ENCODE measurements at places on chromosomes 6 and 20.
A peak's percentile ranks its signal among the peaks of the same experiment; 100 is the strongest.

DNA sequence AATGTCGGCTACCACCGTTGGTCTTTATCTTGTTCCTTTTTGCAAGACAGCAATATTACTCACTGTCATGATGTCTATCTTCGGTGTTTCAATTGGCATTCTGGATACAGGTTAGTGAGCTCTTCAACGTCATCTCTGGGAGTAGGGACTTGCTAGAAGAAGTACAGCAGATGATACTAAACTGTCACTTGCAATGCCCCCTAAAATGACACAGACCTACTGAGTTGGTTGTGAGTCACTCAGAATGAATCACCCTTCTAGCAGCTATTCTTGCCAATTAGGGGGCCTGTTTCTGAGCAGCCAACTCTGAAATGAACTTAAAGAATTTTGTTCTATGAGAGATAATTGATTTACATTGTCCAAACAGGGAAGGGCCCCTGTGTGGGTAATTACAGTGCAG lies 176.5 kb downstream of the SLC16A10 start:
- no peak for DNase-seq

DNA sequence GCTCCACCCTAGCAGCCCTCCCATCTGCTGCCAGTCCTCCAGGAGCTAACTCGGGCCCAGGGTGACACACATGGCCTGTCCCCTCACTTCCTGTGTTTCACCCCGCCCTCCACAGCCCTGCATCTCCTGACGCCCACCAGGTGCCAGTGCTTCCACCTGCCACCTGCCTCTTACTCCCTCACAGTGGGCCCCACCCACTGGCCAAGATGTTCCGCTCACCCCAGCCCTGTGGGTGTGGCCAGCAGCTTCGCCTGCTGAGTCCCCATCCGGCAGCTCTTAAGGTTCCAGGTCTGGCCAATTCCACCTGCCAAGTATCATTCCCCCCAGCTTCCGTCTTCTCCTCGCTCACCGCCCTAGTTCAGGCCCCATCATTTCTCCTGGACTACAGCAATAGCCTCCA lies 184.1 kb downstream of the MBOAT1 start:
- DNase-seq: no peak

- DNase-seq: no peak
These were observed 101.5 kb downstream of the RPP40 start for GRCh38 chr6:4902363-4902762.

DNA sequence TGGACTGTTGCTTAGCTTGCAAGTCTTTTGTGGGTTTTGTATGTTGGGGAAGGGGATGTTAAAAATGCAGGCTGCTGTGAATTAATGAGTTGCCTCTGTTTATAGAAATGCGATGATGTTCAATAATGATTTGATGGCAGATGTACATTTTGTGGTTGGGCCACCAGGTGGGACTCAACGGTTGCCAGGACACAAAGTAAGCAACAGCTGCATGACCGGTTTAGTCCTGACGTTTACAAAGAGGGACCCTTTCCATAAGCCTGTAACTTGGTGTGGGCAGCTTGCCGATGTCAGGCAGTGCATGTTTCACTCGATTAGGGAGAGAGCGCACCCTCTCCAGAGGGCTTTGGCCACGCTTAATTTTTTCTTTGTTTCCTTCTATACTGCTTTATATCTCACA lies 1.3 kb downstream of the BTBD3 start:
- no peak for DNase-seq

DNA sequence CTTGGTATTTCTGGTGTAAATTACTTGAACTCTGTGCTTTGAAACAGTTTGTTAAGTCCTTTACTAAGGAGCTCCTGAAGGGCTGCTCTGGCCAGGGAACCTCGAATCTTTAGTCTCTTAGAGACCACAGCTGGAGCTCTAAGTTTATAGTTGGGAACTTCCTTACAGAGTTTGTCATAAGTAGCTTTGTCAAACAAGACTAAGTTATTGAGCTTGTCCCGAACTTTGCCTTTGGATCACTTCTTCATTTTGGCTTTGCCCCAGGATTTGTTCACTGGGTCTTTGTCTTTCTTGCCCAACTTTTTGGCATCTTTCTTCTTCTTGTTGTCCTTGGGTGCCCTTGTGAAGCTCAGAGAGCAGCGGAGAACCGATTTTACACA lies 64.8 kb downstream of the FAM50B start:
- DNase-seq: no peak

GRCh38 chr6:22613695-22614094 lies 44.3 kb downstream of the HDGFL1 start:
- no peak for DNase-seq

- DNase-seq: no peak
These were observed 17.5 kb upstream of the KCNK16 start for GRCh38 chr6:39339868-39340550.

GRCh38 chr6:117359581-117359980 lies 66.2 kb downstream of the ROS1 start:
- DNase-seq: no peak

DNA sequence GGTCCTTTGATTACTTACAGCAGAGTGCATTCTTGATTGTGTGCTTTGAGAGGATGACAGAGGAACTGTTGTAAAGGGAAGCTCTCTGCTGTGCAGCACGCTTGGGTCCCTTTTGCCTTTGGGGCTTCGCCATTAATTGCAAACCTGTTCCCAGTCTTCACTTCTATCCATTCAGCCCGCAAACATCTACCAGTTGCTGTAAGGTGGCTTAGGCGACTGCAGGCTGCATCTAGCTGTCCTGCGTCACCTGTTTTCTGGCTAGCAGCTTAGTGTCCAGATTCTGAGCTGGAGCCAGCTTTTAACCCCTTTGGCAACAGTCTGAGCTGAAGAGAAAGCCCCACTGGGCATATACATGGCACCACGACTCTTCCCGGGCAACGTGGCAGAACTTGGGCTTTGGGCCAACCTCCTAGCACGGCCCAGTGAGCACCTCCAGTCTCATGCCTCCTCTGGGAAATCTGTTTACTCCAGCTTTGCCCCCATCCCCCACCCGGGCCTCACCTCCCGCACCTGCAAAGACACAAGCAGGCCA lies 2.5 kb upstream of the FASTKD5 start:
- DNase-seq: no peak

GRCh38 chr6:30670760-30671527 lies 1.9 kb downstream of the DHX16 start:
- no peak for DNase-seq

GRCh38 chr6:47004463-47004862 lies 37.7 kb downstream of the ADGRF1 start:
- DNase-seq: no peak

DNA sequence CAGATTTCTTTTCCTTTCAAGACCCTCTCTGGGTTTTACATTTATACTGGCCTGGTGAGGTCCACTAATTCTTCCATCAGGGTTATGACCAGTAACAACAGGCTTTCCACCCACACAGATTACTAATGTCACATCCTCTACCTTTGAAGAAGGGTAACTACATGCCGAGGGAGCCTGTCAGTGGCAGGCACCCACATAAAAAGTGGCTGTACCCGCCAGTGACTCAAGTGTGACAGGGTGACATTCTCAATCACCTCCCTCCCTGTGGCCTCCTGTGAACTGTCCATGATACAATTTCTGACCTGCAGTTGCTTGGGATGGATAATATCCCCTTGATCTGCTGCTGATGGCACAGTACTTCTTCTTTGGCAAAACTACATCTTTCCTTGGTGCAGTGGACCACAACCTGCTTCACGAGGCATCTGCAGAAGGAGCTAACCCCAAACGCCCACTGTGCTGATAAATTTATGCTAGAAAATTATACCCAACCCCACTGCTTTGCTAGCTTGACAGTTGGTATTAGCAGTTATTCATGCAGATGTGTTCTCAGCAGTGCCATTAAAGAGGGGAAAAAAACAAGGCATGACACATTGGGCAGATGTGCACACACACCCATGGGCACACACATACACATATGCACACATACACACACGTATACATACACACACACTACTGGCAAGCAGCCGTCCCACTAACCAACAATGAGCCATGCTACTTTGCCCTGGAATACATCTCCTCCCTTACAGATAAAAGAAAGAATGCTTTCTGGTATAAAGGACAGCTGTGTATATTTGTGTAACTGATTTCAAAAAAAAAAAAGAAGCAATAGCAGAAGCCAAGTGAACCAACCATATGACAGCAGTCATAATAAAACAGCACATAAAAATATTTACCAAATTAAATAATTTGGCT lies 20.8 kb downstream of the GFOD1 start:
- peak; percentile 77 for DNase-seq

GRCh38 chr20:16641511-16642023 lies 68.3 kb upstream of the KIF16B start:
- DNase-seq: no peak

DNA sequence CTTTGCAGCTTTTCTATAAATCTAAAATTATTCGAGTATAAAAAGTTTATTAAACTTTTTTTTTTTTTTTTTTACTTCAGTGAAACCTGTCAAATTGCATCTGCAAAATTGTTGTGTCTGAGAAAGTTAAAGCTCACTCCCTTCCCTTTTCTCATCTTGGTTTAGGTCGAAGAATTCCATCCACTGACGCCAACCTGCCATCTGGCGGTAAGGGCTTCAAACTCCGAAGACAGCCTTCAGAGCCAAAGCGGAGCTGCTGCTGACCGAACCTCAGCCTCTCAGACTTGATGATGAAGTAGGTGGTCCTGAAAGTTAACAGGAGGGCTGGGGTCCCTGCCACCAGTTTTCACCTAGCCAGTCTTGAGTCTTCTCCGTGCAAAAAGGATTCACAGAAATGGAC lies 29.6 kb upstream of the VAPB start:
- DNase-seq: no peak

GRCh38 chr20:2093159-2093781 lies 8.4 kb upstream of the STK35 start:
- DNase-seq: peak; percentile 21

DNA sequence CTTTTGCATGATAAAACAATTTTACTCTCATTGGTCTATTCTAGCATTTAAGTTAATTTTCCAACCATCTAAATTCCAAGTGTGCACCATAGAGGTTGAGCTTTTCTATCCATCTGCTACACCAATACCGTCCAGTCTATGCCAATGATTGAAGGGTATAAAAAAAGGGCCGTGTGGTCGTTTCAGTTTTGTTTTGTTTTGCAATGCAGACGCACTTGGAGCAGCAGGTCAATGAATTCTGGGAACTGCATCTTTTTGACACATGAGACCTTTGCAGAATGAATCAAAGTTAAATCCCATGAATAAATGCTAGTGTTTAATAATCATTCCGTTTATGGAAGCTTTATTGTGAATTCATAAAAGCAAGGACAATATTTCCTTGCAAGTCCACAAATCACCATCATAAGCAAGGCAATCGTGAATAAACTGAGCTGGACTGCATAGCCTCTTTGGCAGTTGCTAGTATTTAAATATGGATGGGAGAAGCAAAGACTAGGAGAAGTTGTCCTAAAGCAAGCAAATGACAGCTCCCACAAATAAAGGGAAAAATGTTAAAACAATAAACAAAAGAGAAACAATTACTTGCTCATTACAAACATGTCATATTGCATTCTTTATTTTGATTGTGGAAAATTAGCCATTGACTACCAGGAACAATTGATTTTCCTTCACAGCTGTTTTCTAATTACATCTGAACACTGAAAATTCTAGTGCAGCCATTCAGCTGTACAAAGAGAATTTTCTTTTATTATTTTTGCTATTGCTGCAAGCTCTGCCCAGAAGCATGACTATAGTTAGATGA lies 649.7 kb upstream of the GJE1 start:
- no peak for DNase-seq

DNA sequence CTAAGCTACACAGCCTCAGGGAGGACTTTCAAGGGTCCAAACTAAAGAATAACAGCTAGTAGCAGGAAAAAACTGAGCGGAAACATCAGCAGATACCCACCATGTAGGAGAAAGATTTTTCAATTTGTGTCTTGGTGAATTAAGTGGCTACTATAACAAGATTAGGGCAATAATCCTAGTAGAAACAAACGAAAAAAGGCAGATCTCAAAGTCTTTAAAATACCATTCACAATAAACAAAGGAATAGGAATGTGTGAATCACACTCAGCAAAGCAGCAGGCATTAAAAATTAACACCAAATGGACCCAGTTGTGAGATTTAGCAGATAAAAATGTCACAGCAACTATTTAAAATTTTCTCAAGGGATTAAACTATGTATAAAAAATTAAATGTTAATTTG lies 761.2 kb downstream of the TENT5A start:
- DNase-seq: no peak

DNA sequence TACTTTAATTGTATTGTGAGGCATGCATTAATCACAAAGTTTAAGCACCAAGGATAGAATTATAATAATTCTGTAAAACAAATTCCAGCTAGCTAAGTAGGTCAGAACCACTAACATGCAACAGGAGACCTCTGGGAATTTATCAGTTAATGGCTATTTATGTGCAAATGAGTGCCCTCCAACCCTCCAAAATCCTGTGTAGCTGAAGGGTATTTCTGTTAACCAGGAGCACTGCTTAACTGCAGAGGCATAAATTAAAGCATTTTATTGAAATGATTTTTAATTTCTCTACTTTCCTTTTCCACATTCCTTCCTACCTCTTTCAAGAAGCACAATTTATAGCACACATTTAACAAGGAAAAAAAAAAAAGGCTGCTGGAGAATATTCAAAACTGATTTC lies 77.0 kb downstream of the MMS22L start:
- no peak for DNase-seq

- DNase-seq: no peak
These were observed 310.4 kb downstream of the TFAP2B start for GRCh38 chr6:51129043-51129442.

DNA sequence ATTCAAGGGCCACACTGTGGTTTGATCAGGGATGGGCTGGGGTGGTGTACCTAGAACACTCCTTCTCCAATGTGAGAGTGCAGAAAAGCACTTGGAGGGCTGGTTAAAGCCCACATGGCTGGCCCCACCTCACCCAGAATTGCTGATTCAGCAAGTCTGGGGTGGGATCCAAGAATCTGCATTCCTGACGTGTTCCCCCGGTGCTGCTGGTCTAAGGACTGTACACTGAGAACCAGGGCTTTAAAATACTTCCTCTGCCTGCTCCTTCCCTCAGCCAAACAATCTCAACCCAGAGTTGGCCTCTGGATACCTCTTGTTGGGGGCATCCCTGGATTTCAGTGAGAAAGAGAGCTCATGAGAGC lies 13.4 kb upstream of the OCSTAMP start:
- no peak for DNase-seq

- no peak for DNase-seq
These were observed 241.9 kb downstream of the ADGRB3 start for GRCh38 chr6:68876792-68877493.

DNA sequence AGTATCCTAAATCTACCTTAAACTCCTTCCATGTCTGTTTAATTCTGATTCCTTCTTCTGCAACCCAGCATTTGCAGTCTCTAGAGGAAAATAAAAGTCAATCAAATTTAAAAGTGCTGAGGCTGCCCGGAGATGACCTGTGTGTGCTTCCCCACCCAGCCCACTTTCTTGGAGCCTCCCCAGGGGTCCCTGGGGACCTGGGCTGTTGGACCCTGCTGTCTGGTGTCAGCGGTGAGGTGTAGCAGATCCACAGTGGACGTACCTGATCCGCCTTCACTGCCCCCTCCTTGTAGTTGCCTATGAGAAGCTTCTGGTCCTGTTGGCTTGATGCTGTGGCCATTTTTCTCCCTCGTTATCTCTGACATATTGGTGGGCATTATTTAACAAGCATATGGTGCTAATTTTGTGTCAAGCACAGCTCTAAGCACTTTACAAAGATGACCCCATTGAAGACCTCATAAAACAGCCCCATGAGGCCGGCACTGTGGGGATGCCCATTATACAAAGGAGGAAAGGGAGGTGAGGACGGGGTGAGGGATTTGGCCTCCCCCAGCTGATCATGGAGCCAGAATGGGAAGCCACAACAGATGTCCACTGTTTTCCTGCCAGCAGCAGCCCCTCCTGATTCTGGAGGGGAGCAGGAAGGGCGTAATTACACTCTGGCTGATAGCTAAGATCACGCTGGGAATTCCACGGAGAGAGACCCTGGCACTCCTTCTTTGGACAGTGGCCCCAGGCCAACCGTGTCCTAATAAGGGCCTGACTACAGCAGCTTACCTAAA lies 628.2 kb downstream of the CDH26 start:
- DNase-seq: no peak
